GM23248 (cell line): ENCODE measurements at places on chromosomes 5 and 9. TPM values are rescaled to one million over a fixed set of nuclear protein-coding genes. Genes with fewer than 3 reads are reported as not detected.
A peak's percentile ranks its signal among the peaks of the same experiment; 100 is the strongest.

The CCNI2 gene
- total RNA-seq = not detected in 2 replicates

The AGXT2 gene
- total RNA-seq = not detected in 2 replicates

The TAS2R1 gene
- total RNA-seq = not detected in 2 replicates

The SHC3 gene
- 0.54 and 0.63 TPM in 2 replicates for total RNA-seq

GRCh38 chr5:132807163-132807838 is 5.8 kb upstream of the SOWAHA start:
- no peak for DNase-seq

GRCh38 chr5:92560698-92561401 is 1020.2 kb downstream of the NR2F1-AS1 start:
- DNase-seq = peak; percentile 82

The HTR1A gene
- not detected in 2 replicates for total RNA-seq

GRCh38 chr9:6243746-6244145 is 28.1 kb downstream of the IL33 start:
- DNase-seq = peak; percentile 71

DNA sequence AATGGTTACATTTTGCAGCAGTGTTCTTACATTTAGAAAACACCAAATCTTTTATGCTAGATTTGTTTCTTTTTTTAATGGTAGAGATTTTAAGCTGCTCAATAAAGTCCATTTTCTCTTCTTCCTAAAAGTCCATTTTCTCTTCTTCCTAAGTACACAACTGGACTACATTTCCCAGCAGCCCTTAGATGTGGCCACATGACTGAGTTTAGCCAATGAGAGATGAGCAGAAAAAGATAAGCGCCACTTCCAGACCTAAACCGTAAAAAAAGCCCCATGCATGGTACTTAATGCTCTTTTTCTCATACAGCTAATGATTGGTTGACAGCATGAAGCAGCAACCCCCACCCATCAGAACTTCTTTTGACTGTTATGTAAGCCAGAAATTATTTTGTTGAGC is 206.7 kb downstream of the FAM114A2 start:
- DNase-seq = peak; percentile 57

The PRDM9 gene
- total RNA-seq = not detected in 2 replicates

GRCh38 chr5:174665347-174665746 is 59.0 kb upstream of the MSX2 start:
- DNase-seq = no peak

The STC2 gene
- 281 and 330 TPM in 2 replicates for total RNA-seq

DNA sequence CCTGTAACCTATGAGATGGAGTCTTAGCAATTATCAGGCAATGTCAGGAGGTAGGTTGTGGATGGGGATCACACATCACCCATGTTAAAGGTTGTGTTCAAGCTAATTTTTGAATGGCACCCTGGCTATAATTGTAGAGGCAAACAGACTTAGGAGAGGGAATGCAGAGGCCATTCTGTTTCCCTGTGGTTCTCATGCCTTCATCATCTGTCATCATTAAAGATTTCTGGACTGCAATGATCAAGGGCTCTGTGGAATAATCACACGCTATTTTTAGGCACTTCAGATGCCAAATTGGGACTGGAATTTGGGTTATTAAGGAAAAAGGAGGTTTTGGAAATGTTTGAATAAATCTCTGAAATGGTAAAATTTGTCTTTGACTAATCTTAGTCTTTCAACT is 1065.4 kb downstream of the TAF11L14 start:
- no peak for DNase-seq

DNA sequence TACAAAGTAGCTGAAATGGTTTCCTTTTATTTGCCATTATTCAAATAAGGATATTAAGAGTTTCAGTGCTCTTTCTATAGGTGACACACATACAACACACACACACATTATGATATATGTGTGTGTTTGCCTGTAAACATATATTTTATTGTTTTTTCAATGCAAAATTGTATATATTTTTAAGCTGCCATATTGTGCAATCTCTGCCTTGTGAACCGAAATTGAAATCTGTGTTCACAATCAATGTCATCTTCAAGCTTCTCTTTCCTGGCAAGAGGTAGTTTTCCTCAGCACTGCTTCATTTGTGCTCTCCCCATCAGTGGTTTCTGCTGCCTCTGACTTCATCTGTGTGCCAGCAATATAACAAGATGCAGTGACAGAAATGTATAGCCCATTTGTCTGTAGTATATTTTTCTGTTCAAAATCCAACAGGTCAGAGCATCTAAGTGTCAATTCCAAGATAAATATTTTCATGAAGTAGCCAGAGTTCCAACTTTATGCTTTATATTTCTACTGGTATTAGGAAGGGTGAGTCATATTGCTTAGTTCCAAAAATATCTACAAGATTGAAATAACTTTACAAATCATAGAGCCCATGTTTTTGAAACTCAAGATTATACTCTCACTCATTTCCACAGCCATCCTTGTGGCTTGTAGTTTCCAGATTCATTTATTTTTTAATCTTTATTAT is 1704.8 kb upstream of the CDH9 start:
- DNase-seq = no peak

The IRGM gene
- total RNA-seq = not detected in 2 replicates

DNA sequence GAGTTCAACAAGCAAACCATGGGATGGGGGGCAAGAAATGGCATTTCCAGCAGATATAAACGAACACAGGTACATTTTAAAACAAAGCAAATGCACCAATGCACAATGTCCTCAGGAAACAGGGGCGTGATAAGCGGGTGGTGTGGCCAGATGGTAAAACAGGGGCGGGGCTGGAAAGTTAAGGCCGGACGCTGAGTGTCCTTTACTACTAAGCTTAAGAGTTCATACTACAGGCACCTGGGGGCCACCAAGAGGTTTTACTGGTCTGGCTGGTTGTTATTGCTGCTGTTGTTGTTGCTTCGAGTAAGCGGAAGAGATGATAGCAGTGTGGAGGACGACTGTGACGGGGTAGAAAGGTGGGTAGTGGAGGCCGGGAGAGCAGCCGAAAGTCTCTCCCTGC is 99.8 kb downstream of the ATPSCKMT start:
- no peak for DNase-seq

- DNase-seq = no peak
Measured at GRCh38 chr5:108280248-108280647, 101.7 kb downstream of the FBXL17 start.

The C8G gene
- not detected in 2 replicates for total RNA-seq

DNA sequence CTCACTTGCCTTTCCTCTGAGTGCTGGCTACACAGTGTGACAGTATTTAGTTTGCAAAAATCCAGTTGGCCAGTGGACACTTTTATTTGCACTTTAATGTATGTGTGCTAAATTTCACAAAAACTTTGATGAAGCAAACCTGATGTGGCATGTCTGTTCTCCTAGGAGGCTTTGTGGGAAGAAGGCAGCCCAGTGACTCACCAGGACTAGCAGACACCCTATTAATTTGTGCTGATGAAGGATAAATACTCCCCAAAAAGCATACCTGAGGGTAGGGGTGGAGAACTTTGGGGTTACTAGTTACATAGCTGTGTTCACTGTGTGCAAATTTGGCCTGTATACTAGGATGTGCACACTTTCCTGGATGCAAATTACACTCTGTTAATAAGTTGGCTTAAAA is 39.3 kb upstream of the IPPK start:
- DNase-seq = peak; percentile 43

DNA sequence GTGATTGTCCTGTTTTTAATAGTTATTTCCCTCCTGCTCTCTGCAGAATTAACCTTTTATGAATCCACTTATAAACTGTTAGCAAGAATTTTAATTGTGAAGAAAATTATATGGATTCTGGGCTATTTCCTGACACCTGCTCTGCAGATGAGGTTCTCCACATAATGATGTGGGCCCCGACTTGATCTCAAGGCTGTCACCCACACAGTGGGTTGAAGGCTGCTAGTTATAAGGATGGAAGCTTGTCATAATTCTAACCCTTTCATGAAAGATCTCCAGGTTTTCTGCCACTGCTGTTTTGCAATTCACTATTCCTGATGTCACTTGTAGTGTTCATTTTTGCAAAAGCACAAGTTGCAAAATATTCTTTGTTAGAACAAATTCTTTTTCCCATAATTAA is 69.1 kb upstream of the MAN2A1 start:
- DNase-seq = no peak

DNA sequence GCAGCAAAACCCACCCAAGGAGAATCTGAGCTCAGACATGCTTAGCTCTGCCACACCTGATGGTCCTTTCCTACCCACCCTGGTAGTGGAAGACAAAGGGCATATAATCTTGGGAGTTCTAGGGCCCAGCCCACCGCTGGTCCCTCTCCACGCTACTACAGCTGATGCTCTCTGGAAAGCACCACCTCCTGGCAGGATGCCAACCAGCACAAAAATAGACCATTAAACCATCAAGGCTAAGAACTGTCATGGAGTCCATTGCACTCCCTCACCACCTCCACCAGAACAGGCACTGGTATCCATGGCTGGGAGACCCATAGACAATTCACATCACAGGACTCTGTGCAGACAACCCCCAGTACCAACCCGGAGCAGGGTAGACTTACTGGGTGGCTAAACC is 111.0 kb upstream of the IL7R start:
- no peak for DNase-seq

The PCDHGA2 gene
- total RNA-seq = 6.3 and 7.3 TPM in 2 replicates

The QRFP gene
- total RNA-seq = not detected in 2 replicates

- DNase-seq = no peak
Measured at GRCh38 chr9:69689991-69690538, 17.9 kb upstream of the APBA1 start.

The BAAT gene
- not detected in 2 replicates for total RNA-seq

DNA sequence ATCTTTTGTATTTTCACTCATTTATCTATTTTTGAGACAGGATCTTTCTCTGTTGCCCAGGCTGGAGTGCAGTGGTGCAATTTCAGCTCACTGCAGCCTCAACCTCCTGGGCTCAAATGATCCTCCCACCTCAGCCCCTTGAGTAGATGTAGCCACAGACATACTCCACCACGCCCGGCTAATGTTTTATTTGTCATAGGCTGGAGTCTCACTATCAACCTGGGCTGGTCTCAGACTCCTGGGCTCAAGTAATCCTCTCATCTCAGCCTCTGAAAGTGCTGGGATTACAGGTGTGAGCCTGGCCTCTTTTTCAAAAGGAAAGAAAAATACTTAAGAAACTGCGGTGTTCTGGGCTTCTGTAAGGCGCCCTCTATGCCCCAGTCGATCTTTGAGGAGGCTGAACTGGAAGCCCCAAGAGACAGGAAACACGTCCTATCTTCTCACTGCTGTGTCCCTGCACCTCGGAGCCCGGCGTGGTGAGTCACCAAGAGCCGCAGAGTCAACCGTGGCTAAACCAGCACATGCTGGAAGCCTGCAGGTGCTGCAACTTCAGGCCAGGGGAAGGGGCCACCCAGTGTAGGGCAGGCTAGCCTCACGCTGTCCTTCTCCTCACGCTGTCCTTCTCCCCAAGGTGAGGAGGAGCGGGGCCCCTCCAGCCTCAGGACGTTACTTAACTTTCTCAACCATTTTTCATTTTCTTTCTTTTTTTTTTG is 15.2 kb upstream of the LHX3 start:
- DNase-seq = no peak

GRCh38 chr5:40738502-40738901 is 17.3 kb downstream of the TTC33 start:
- DNase-seq = peak; percentile 56

GRCh38 chr9:71909887-71910649 is 925 bp downstream of the ABHD17B start:
- DNase-seq = peak; percentile 63

DNA sequence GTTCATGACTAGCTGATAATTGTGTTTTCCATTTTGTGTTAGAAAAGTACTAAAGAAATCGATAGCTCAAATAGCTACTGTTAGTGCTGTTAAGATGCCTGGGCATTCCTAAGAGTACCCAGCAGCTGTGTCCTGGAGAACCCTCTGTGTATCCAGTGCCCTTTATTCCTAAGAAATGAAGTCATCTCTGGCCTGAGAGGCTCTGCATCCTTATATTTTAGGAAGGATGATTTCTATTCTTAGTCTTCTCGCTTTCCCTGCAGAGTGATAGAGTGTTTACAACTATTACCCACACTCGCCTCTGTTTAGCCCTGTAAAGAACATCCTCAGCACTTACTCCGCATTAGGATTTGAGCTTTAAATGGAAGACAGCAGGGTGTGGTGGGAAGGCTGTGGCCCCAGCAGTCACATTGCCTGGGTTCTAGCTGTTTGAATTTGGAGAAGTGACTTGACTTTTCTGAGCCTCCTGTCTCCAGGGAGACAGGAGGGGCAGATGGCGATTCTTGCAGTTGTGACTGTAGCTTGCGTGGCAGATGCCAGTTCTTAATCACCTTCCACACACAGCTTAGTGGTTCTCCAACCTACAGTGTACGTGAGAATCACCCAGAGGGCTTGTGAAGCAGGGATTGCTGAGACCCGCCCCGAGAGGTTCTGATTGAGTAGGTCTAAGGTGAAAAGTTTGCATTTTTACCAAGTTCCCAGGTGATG is 177.2 kb upstream of the PITX1 start:
- DNase-seq = peak; percentile 34

DNA sequence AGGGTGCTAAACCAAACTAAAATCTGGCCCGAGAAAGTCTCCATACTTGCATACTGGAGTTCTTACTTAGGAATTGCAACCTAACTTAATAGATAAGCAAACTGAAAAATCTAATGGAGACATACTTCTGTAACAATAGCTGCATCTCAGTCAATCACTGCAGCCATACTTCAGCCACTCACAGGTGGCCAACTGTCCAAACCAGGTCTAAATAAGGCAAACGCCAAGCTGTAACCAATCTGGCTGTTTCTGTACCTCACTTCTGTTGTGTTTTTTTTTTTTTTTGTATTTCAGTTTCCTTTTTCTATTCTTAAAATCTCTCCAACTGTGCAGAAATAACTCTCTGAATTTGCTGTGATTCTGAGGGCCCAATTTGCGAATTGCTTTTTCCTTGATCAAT is 4.4 kb upstream of the NDUFB6 start:
- DNase-seq = no peak

- DNase-seq = peak; percentile 18
Measured at GRCh38 chr9:77020413-77021290, 1.2 kb downstream of the FOXB2 start.

DNA sequence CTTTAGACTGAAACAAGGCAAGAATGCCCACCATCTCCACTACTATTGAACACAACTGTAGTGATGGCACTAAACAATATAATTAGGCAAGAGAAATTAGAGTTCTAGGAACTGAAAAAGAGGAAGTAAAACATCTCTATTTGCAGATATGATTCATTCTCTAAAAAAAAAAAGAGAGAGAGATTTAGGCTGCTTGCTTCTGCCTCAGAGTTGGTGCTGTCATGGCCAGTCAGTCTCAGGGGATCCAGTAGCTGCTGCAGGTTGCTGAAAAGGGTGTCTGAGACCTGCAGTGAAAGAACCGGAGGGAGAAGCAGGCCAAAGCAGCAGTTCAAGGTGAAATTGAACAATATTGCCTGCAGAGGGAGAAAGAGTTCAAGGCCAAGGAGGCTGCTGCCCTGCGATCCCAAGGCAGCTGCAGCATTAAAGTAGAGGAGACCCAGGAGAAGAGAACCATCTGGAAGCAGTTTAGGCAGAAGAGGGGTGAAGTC is 72.5 kb downstream of the AP3B1 start:
- DNase-seq = peak; percentile 15

GRCh38 chr5:87916320-87916719 is 352.3 kb downstream of the TMEM161B start:
- no peak for DNase-seq

The PCDHB16 gene
- total RNA-seq = 4.2 and 5.1 TPM in 2 replicates

GRCh38 chr9:96442491-96442890 is 7.5 kb upstream of the HABP4 start:
- peak; percentile 32 for DNase-seq

GRCh38 chr9:5510989-5511388 is 658 bp downstream of the PDCD1LG2 start:
- DNase-seq = peak; percentile 56

The FPGS gene
- total RNA-seq = 67.7 and 80.4 TPM in 2 replicates
